Foreskin keratinocyte (primary cell): ENCODE measurements at places on chromosomes 12 and 14.

GRCh38 chr14:86796221-86797074, 1196.5 kb downstream of the GALC start:
- no peak for DNase-seq

GRCh38 chr12:24246934-24247333, 297.5 kb upstream of the SOX5 start:
- DNase-seq: no peak

GRCh38 chr12:41224066-41224465, 35.9 kb downstream of the PDZRN4 start:
- no peak for DNase-seq

DNA sequence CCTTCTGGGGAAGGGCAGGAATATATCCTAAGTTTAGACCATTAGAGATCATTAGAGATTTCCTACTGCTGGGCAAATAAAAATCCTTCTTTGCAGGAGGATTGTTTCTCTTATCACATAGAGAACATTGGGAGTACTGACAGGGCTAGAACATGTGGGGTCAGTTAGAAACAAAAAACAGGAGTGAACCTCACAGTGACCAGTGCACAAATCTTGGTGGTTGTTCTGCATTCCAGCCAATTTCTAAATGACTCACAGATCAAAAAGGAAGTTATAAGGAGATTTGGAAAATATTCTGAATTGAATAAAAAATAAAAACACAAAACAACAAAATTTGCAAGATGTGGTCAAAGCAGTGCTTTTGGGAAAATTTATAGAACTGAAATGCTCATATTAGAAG, 118.8 kb downstream of the LLPH start:
- no peak for DNase-seq

DNA sequence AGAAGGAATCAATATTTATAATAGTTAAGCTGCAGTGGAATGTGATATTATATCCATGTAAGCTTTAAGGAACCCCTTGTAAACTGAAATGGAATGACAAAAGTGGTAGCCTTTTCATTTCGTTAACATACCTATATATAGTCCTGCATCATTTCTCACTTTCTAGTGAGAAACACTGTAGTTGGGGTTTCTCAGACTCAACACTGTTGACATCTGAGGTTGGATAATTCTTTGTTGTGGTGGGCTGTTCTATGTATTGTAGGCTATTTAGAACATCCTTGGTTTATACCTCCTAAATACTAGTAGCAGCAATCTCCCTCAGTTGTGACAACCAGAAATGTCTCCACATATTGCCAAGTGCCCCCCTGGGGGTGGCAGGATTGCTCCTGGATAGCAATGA, 79.1 kb downstream of the RAD52 start:
- DNase-seq: no peak

- DNase-seq: no peak
These were observed 2.6 kb upstream of the KRT79 start for GRCh38 chr12:52836491-52837412.

- DNase-seq: peak; percentile 24
These were observed 9.9 kb upstream of the SLC38A2 start for GRCh38 chr12:46382408-46382963.

DNA sequence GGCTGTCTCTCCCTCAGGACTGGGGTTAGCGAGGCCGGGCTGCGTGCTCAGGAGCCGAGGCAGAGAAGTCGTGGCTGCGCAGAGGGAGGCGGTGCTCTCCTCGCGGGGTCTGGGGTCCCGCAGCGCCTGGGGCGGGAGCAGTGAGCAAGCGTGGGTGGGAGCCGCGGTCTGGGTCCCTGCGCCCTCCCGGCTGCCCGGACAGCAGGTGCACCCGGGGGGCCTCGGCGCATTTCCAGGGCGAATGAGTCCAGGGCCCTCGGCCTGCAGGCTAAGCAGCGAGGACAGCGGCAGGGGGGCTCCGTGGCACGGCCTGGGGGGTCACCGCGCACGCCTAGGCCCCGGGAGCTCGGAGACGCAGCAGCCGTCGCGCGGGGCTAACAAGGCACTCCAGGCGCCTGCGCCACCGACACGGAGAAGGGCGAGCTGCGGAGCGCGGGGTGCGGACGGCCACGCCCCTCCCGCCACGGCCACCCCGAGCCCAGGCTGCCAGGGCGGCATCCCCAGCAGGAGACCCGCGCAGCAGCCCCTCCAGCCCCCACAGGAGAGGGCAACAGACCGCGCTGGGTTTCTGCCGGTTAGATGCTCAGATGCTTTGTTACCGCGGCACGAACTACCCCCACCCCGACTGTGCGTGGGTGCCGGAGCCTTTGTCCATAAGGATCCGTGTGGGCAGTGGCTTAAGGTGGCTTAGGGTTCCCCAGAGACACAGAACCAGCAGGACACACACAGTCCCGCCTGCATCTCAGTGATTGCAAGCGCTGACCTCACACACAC, 117.7 kb upstream of the C14orf180 start:
- no peak for DNase-seq

DNA sequence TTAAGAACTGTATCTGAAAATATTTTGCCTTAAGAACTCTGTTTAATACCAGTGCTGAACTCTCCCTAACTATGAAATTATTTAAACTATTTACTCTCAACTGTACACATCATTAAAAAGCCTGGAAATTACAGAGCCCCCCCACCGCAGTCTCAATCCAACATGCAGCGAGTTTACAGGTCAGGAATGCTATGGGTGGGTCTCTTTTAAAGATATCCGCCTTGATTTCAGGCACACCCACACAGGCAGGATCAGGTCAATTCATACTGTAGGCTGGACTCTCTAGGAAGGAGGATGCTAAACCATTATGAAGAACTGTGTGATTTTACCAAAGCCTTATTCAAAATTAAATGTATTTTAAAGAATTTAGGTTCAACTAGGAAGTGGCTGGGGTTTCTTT, 16.5 kb downstream of the SPTLC2 start:
- no peak for DNase-seq

DNA sequence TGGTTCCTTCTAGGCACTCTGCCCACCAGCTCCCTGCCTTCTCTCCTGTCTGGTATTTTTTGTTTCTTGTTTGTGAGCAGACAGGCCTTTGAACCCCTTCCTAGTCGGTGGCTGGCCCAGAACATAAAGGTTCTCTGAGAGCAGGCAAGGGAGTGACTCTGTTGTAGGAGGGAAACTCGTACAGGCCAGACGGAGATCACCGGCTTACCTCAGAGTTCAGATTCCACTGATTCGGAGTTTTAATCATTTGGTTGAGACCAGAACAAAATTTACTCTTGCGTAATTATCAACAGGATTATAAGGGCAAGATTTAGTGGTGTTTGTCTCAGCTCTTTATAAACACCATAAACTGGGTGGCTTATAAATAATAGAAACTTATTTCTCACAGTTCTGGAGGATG, 128.3 kb downstream of the PLXNC1 start:
- DNase-seq: no peak

- DNase-seq: no peak
These were observed 240.9 kb downstream of the FOXN3 start for GRCh38 chr14:89175881-89176799.

DNA sequence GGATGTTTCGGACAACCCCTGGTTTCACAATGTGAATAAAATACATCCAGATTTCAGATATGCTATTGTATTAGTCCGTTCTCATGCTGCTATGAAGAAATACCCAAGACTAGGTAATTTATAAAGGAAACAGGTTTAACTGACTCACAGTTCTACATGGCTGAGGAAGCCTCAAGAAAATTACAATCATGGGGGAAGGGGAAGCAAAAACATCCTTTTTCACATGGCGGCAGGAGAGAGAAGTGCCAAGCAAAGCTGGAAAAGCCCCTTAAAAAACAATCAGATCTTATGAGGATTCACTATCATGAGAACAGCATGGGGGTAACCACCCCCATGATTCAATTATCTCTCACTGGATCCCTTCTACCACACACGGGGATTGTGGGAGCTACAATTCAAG, 451.7 kb downstream of the MDGA2 start:
- no peak for DNase-seq

DNA sequence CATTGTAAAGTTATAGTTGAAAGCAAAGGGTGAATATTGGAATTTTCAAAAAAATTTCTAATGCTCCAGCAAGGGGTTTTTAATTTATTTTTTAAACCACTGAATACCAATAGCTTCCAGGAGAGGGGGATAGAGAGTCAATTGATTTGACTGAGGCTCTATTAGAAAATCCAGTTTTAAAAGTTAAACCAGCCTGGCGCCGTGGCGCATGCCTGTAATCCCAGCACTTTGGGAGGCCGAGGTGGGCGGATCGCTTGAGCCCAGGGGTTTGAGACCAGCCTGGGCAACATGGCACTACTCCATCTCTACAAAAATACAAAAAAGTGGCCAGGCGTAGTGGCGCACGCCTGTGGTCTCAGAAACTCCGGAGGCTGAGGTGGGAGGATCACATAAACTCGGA, 150.1 kb downstream of the SLC38A4 start:
- peak; percentile 48 for DNase-seq

- DNase-seq: no peak
These were observed 57.0 kb downstream of the NCOR2 start for GRCh38 chr12:124510301-124510970.

DNA sequence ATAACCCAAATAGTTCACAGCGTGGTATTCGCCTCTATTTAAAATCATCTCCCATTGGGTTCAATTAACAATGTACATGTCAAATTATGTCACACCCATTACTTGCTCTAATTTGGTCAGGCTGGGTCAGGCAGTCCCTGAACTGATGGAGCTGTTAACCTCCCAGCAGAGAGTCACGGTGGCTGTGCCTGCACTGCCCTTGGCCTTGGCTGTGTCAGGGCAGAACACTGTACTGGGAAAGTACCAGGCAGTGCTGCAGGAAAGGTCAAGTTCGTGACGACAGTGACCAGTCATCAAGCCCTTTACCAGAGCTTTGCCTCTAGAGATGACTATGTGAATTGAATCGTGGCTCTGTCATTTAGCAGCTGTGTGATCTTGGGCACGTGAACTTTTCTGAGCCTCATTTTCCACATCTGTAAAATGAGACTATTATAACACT, 100.0 kb downstream of the ARF6 start:
- DNase-seq: no peak

GRCh38 chr12:64716371-64716770, 42.8 kb downstream of the GNS start:
- DNase-seq: no peak

GRCh38 chr12:68138480-68138879, 21.1 kb downstream of the IFNG start:
- no peak for DNase-seq

- no peak for DNase-seq
These were observed 10.8 kb upstream of the CNIH1 start for GRCh38 chr14:54451961-54452360.

GRCh38 chr12:25675808-25676207, 122.7 kb upstream of the LMNTD1 start:
- no peak for DNase-seq

DNA sequence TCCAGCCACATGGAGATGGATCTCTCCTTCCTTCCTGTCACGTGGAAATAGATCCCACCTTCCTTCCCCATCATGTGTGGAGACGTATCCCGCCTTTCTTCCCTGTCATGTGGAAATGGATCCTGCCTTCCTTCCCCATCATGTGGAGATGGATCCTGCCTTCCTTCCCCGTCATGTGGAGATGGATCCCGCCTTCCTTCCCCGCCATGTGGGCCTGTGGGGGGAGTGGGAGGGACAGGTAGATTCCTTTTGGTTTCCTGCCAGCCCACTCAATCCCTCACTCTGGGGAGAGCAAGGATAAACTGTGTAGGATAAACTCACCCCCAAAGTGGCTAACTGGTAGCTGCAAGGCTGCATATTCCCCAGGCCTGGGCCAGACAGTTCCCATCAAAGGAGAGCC, 31.7 kb upstream of the TDRD9 start:
- no peak for DNase-seq

GRCh38 chr14:31942166-31942841, 134.8 kb upstream of the ARHGAP5 start:
- DNase-seq: no peak

GRCh38 chr12:130462558-130463274, 125.0 kb downstream of the PIWIL1 start:
- no peak for DNase-seq

DNA sequence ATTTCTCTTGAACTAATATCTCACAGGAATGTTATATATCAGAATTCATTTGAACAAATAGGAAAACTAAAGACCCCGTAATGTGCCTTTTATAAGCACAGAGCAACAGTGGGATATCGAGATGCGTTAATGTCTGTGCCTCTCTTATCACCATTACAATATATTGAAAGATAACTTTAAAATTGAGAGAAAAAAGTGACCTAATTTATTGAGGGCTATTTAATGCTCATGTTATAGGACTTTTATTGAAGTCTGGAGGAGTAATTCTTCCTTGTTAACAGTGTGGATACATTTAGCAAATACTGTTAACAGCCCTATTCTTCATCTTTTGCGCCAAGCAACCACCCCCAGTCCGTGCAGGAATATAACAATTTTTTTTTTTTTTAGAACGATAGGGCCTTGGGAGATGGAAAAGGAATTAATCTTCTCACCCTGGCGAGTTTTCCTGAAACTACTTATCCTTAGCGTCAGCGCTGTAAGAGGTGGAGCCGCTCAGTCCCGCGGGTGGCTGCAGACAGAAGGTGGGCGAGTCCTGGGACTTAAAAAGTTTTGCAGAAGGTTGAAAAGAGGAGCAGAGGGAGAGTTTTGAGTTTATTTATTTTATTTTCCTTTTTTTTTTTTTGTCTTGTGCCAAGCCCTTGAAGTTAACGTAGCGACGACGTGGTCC, 11.0 kb downstream of the FOXG1 start:
- DNase-seq: no peak

DNA sequence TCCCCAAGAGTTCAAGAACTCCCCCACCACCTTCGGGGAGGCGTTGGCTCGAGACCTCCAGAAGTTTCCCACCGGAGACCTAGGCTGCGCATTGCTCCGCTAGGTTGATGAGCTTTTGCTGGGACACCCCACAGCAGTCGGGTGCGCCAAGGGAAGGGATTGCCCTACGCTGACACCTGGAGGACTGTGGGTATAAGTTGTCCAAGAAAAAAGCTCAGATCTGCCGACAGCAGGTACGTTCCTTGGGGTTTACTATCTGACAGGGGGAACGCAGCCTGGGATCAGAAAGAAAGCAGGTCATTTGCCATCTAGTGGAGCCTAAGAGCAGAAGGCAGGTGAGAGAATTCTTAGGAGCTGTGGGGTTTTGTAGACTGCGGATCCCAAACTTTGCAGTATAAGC, 98.8 kb downstream of the FRMD6 start:
- DNase-seq: no peak

DNA sequence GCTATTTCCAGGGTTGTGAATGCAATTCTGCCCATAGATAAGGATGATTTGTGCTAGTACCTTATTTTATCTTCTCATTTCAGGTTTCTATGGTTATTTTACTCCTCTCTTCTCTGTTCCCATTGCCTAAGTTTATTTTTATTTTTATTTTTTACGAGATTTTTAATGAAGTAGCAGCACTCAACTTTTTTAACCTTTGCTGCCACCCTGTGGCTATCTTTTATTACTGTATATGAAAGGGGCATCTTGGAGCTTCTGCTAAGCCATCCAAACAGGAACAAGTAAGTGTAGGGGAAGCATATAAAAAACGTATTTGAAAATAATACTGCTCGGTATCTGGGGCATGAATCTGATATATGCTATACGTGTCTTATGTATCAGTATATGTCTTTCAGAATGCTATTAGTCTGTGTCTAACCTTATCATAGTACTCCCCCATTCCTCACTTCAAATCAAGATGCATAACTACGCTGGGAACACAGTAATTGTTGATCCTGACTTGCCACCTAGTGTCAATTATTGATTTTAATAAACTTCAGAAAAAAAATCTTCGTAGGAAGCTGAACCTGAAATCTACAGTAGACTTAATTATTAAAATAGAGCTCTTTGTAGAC, 60.3 kb downstream of the KLRG1 start:
- DNase-seq: peak; percentile 13

GRCh38 chr12:56230432-56231183, 757 bp downstream of the SLC39A5 start:
- no peak for DNase-seq

- DNase-seq: peak; percentile 79
These were observed 539 bp upstream of the HMGA2 start for GRCh38 chr12:65823513-65824375.
